Stimulated activated CD8-positive, alpha-beta memory T cell treated with anti-CD3 and anti-CD28 coated beads, Interleukin-4, amount 100 ng/mL, for 4 hours (primary cell): ENCODE measurements at places on chromosomes 5 and 9.

DNA sequence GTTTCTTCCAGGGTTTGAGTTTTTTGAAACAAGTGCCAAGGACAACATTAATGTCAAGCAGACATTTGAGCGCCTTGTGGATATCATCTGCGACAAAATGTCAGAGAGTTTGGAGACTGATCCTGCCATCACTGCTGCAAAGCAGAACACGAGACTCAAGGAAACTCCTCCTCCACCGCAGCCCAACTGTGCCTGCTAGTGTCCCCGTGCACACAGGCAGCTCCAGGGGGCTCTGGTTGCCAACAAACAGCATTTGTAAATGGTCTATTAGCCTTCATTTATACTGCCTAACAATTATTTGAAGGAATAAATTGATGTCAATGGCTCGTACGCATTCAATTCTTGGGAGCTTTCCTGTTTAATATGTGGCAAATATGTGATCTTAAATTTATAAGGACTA, 268.3 kb downstream of the RAB3C start:
- no peak for DNase-seq

DNA sequence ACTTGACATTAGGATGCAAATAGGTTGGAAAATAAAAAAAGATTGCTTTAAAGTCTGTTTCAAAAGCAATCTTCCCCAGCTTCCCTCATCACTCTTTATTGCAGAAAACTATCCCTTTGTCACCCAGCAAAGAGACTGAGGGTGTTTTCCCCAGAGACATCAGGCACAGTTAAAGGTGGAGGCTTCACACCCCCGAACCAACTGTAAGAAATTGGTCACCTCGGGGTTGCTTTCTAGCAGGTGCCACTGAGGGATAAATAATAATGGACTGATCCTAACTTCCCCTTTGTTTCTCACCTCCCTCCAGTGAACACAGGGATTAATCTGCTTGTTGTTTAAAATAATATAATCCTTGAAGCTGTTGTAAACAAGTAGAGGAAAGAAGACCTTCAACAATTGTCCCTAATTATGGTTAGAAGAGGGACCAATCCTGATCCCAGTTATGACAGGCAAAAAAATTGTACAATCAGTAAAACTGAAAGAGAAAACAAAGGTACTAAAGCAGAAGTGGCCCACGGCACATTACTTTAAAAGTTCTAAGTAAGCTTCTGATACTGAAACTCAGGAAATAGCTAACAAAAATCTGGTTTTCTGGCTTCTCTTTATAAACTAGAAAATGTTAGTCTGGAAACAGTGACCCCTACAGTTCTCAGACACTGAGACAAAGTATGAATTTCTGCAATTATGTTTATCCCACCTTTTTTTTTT, 6.6 kb upstream of the PCSK1 start:
- DNase-seq, result no peak

DNA sequence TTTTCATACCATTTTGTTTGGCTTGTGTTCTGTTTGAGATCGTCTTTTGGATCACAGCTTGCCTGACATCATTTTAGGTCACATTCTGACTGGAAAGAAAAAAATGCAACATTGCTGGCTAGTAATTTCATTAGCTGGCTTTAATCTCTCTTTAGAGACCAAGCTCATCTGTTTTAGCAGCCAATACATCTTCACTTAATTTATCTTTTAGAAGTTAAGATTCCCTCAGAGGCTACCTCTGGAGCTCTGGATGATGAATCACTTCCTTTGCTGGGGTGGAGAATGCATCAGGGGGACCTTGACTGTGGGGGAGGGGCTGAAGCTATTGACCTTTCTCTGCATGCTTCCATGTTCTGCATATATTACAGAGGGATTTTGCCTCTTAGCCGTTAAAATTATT, 181.5 kb upstream of the OTULINL start:
- DNase-seq, result no peak

GRCh38 chr9:116149844-116150243, 3.7 kb upstream of the PAPPA start:
- no peak for DNase-seq

DNA sequence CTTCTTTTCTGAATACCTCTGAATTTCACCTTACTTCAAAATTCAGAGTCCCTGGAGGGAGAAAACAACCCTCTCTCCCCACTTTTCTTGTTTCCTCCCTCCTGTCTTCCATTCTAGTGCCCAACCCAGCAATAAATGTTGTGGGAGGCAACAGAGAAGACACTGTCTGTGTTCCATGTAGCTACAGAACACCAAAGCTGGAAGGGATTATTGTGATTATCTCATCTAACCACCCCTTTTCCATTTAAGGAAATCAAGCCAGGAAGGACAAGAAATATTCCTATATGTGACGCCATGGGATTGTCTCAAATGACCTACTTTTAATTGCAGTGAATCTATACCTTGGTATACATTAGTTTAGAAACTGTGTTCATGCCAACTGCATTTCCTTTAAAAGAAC, 476.6 kb upstream of the TNC start:
- no peak for DNase-seq

GRCh38 chr5:34041247-34041972, 1.6 kb downstream of the C1QTNF3 start:
- DNase-seq, result no peak

GRCh38 chr5:144202726-144203125, 32.1 kb downstream of the KCTD16 start:
- DNase-seq, result no peak

DNA sequence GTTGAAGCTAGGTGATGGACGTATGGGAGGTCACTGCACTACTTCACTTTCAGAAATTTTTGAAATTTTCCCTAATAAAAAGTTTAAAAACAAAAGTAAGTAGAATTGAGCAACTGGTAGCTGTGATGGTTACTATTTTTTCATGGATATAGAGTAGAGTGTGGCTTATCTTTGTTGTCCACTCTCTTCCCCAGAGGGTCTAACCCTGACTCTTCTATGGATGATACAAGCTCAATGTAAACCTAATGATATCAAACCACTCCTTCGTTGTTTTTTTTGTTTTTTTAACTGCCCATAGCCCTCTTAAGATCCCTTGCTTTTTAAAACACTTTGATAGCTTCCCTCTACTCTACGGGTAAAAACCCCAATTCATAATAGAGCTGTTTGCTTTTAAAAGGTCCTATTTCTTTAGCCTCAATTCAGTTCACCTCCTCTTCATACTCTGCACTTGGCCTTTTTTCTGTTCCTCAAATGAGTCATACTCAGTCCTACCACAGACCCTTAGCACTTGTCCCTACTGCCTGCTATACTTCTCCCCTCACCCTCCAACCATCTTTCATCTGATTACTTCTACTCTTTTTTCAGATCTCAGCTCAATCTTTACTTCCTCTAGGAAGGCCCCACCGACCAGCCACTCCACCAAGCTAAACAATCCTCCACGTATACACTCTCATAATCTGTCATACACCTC, 2.6 kb downstream of the HDAC3 start:
- no peak for DNase-seq

DNA sequence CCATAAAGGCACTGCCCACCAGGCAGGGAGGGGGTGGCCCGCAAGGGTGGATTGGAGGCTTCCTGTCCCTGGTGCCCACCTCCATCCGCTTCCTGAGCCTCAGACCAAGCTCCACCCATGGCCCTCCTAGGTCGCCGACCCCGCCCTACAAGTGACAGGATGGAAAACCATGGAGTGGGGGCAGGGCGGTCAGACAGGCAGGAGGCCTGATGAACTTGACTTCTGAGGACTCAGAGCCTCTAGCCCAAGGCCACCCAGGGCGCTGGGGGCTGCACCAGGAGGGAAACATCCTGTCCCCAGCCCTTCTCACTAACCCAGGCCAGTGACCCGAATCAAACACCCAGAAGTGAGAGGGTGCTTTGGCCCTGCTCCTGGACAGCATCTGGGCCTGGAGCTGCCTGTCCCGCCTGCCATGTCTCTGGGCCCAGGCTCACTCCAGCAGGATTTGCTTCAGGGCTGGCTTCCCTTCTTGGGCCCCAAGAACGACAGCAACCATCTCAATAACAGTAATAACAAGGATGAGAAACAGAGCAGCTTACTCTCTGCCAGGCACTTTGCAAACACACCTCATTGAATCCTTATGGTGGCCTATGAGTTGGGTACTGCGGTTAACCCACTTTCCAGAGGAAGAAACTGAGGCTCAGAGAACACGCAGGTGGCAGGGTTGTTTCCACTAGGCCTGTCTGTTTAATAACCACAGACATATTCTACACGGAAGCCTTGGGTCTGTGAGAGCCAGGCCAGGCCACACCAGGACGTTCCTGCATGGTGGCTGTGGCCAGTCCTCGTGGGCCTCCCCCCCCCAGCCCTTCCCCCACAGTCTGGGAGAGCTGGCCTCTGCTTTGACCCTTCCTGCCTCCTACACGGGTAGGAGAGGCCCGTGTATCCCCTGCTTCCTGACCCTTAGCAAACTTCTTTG, 4.4 kb upstream of the ST6GALNAC6 start:
- no peak for DNase-seq

DNA sequence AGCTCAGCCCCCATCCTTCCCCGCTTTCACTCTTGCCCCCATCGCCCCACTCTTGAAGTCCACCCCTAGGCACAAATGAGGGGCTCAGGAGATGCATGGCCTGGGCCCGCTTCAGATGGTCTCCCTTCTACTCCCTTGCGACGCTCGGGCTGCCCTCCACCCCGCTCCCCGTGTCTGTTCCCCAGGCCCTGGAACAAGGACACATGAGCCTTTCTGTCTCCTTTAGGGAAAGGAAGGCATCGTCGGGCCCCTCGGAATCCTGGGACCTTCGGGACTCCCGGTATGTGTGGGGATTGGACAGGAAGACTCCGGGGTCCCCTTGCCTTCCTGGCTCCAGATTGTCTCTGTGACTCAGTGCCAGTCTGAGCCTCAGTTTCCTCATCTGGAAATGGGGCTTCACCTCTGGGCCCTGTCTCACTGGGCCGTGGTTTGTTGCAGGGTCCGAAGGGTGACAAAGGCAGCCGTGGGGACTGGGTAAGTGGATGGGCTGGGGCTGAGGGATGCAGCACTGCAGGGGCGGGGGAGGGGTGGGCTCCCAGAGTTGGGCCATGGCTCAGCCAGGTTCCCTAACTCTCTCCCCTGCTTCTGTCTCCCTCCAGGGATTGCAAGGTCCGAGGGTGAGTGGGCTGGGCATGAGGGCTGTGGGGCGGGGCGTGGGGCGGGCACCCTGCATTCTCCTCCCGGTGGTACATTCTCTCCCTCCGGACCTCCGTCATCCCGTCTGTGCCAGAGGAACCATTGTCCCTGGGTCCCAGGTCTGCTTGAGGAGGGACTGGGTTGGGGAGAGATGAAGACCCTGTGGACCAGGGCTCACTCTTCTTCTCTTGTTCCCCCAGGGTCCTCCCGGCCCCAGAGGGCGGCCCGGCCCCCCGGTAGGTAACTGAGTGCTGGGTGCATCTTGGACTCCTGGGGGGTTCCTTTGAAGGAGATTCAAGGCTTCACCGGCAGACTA, 21.8 kb upstream of the ORM1 start:
- DNase-seq, result no peak

- DNase-seq, result no peak
Observed at GRCh38 chr5:149261246-149261645, 10.4 kb upstream of the AFAP1L1 start.

DNA sequence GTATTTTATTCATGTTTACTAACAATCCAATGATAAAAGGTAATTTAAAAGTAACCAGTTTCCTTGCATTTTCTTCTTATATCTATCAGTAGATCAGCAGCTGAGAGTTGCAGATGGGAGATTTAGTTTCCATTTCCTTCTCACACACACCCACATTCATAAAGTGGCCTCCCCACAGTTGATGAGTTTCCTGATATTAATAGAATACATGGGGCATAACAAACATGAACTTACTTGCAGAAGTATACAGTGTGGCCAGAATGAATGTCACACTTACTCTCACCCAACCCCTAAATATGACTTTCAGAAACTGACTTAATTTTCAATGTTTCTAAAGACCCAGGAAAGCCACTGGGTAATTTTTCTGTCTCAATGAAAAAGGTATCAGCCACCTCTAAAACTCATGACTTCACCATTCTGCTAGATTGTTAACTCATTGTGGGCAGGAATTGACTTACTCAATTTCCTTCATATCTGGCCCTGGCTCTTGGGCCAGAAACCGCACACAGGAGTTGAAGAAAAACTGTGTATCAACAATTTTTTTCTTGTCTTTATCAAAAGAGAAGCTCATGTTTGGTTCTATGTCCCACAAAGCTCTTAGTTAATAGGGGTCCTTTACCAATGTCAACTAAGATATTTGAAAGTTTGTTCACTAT, 63.5 kb upstream of the OSMR start:
- no peak for DNase-seq

GRCh38 chr5:42876375-42876844, 64.7 kb upstream of the SELENOP start:
- DNase-seq, result no peak
